ENCODE measurements at places on chromosomes 2 and 18.
A peak's percentile ranks its signal among the peaks of the same experiment; 100 is the strongest.

DNA sequence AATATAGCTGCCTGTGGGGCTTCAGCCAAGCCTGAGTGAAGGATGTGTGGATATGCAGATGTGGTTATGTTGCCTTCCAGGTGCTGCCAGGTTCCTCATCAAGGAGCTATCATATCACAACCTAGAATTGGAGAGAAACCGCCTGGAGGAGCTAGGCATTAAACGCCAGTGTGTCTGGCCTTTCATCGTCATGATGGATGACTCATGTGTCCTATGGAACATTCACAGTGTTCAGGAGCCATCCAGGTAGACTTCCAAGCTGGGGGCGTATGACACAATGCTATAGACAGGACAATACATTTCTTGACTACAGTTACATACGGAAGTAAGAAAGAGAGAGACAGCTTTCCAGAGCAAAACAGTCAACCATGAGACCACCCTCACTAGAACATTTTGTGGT lies 86.8 kb downstream of the ESCO1 start:
- H3K27me3 ChIP-seq = no peaks in the 10 kb centered on the region
- DNase-seq = no peak
- no peaks in the 10 kb centered on the region for H3K36me3 ChIP-seq
- H3K4me1 ChIP-seq = no peaks in the 10 kb centered on the region

- H3K27me3 ChIP-seq = no peaks in the 10 kb centered on the region
- no peak for DNase-seq
- no peak overlapping the region for H3K4me3 ChIP-seq
- H3K27ac ChIP-seq = no peak overlapping the region
Measured at GRCh38 chr2:6999211-6999877, 82.1 kb downstream of the RNF144A start.

DNA sequence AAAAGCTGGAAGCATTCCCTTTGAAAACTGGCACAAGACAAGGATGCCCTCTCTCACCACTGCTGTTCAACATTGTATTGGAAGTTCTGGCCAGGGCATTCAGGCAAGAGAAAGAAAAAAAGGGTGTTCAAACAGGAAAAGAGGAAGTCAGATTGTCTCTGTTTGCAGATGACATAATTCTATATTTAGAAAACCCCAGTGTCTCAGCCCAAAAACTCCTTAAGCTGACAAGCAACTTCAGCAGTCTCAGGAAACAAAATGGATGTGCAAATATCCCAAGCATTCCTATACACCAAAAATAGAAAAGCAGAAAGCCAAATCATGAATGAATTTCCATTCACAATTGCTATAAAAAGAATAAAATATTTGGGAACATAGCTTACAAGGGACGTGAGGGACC lies 11.1 kb downstream of the SLC8A1 start:
- no peaks in the 10 kb centered on the region for H3K27me3 ChIP-seq
- no peak overlapping the region for H3K4me3 ChIP-seq
- H3K4me1 ChIP-seq = no peaks in the 10 kb centered on the region
- H3K36me3 ChIP-seq = no peaks in the 10 kb centered on the region
- H3K27ac ChIP-seq = no peak overlapping the region
- DNase-seq = no peak

- H3K36me3 ChIP-seq = no peaks in the 10 kb centered on the region
- DNase-seq = no peak
- H3K4me3 ChIP-seq = no peak overlapping the region
- no peak overlapping the region for H3K27ac ChIP-seq
- H3K27me3 ChIP-seq = no peaks in the 10 kb centered on the region
Measured at GRCh38 chr2:197075754-197076337, 149.3 kb upstream of the PGAP1 start.

DNA sequence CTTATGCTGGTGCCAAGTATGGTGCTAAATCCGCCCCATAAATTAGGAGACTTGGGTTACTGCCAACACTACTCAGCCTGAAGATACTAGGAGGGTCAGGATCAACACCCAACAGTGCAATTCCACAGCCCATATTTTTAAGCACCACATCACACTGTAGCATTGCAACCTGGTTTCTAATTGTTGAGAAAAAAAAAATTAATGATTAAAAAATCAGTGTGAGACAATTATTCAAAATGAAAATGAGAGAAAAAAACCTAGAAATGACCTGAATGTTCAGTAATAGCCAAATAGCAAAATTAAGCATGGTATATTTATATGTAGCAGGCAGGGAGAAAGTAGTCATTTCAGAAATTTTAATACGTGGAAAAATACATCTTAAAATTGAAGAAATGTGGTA lies 29.2 kb upstream of the HNRNPLL start:
- H3K27me3 ChIP-seq = no peaks in the 10 kb centered on the region
- H3K27ac ChIP-seq = no peak overlapping the region
- H3K36me3 ChIP-seq = no peaks in the 10 kb centered on the region
- H3K4me3 ChIP-seq = no peak overlapping the region

GRCh38 chr2:173669271-173669853 lies 295.8 kb downstream of the SP3 start:
- H3K27ac ChIP-seq = no peak overlapping the region
- no peak for DNase-seq
- no peaks in the 10 kb centered on the region for H3K4me1 ChIP-seq

DNA sequence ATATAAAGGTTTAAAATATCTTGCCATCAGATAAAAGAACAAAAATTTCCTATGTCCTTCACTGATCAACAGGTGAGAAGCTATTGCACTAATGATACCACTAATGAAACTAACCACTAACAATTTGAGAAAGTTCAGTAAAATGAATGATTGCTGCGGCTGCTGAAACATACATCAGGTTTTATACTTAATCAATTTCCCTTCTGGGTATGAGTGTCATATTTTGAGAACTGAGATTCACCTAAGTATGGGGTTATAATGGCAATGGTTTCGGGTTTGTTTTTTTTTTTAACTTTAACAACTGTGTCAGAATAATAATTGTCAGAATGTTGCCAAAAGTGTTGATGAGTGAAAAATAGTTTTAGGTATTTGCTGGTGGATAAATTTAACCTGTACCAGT lies 151.3 kb upstream of the SLC39A10 start:
- no peaks in the 10 kb centered on the region for H3K36me3 ChIP-seq
- no peaks in the 10 kb centered on the region for H3K27me3 ChIP-seq
- DNase-seq = no peak

DNA sequence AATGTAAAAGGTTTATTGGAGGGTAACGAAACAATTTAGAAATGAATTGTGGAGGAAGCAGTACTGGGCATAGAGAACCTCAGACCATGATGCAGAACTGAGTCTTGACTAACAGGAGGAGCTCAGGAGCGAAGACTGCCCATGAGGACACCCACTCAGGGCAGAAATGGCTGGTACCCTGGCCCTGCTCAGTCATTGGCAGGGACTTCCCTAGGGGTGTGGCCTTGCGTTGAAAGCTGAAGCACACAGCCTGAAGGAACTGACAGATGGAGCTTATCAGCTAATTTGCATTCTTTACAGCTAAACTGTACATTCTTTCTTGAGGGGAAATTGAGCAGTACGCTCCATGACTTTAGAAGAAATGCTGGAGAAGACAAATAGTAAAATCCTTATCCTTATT lies 57.1 kb downstream of the PDK1 start:
- H3K4me1 ChIP-seq = no peaks in the 10 kb centered on the region
- no peak for DNase-seq
- no peak overlapping the region for H3K4me3 ChIP-seq
- no peaks in the 10 kb centered on the region for H3K36me3 ChIP-seq
- no peaks in the 10 kb centered on the region for H3K27me3 ChIP-seq

DNA sequence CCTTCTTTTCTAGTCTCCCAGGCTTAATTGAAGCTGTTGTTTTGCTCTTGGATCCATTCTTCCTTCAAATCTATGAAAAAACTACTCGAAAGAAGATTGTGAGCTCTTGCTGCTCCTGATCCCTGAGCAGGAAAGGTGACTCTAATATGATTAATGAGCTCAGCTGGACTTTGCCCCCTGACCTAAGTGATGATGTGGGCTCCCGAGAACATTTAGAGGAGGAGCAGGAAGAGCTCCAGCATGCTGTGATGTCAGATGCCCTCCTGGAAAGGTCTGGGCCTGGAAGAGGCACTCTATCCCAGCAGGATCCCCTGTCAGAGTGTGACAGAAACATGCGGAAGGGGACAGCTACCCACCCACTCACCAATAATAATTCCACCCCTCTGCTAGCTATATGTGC lies 117.9 kb upstream of the PELI1 start:
- peaks cover 15% of the 10 kb centered on the region for H3K4me1 ChIP-seq
- no peak overlapping the region for H3K4me3 ChIP-seq
- H3K36me3 ChIP-seq = no peaks in the 10 kb centered on the region

DNA sequence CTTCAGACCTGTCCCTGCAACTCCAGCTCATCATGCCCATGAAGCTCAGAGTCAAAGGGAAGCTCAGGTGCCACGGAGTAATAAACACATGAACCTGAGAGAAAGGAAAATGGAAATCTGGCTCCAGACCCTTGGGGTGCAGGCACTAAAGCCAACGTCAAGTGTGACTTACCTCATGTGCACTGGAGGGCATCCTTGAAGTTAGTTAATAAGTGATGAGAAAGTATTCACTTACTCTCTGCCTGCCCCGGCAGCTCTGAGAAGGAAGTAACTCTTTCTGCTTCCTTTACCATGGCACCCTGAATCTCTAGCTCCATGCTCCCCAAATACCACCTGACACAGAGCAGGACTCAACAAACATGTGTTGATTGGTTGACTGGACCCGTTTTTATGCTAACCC lies 21.4 kb upstream of the AGAP1 start:
- no peak overlapping the region for H3K4me3 ChIP-seq
- no peaks in the 10 kb centered on the region for H3K36me3 ChIP-seq
- no peaks in the 10 kb centered on the region for H3K27me3 ChIP-seq
- DNase-seq = no peak

GRCh38 chr2:40827392-40827791 lies 375.5 kb upstream of the SLC8A1 start:
- H3K4me3 ChIP-seq = no peak overlapping the region
- H3K4me1 ChIP-seq = no peaks in the 10 kb centered on the region
- H3K27ac ChIP-seq = no peak overlapping the region
- no peaks in the 10 kb centered on the region for H3K27me3 ChIP-seq

GRCh38 chr2:181197140-181197760 lies 216.8 kb downstream of the UBE2E3 start:
- H3K27ac ChIP-seq = no peak overlapping the region
- no peaks in the 10 kb centered on the region for H3K27me3 ChIP-seq
- no peaks in the 10 kb centered on the region for H3K4me1 ChIP-seq
- H3K36me3 ChIP-seq = no peaks in the 10 kb centered on the region
- no peak for DNase-seq
- no peak overlapping the region for H3K4me3 ChIP-seq

- H3K36me3 ChIP-seq = no peaks in the 10 kb centered on the region
- no peak overlapping the region for H3K27ac ChIP-seq
- H3K27me3 ChIP-seq = peaks cover 97% of the 10 kb centered on the region
- peaks cover 10% of the 10 kb centered on the region for H3K4me1 ChIP-seq
- DNase-seq = no peak
- peak overlapping the region; percentile 35 for H3K4me3 ChIP-seq
Measured at GRCh38 chr2:218981881-218982585, 3.0 kb downstream of the FEV start.

- H3K36me3 ChIP-seq = no peaks in the 10 kb centered on the region
- no peaks in the 10 kb centered on the region for H3K4me1 ChIP-seq
- H3K27ac ChIP-seq = no peak overlapping the region
- H3K4me3 ChIP-seq = no peak overlapping the region
- no peaks in the 10 kb centered on the region for H3K27me3 ChIP-seq
Measured at GRCh38 chr2:66840321-66841002, 405.5 kb downstream of the MEIS1 start.

- no peak overlapping the region for H3K4me3 ChIP-seq
- no peaks in the 10 kb centered on the region for H3K36me3 ChIP-seq
- no peak overlapping the region for H3K27ac ChIP-seq
Measured at GRCh38 chr18:77209587-77209986, 40.1 kb upstream of the GALR1 start.

GRCh38 chr2:33068261-33068660 lies 121.5 kb downstream of the LTBP1 start:
- H3K27ac ChIP-seq = no peak overlapping the region
- peaks cover 6% of the 10 kb centered on the region for H3K4me1 ChIP-seq
- DNase-seq = no peak
- no peaks in the 10 kb centered on the region for H3K27me3 ChIP-seq

- no peaks in the 10 kb centered on the region for H3K36me3 ChIP-seq
- no peak overlapping the region for H3K27ac ChIP-seq
- DNase-seq = no peak
- no peak overlapping the region for H3K4me3 ChIP-seq
Measured at GRCh38 chr2:104977958-104978357, 59.9 kb upstream of the MRPS9 start.

GRCh38 chr18:4108016-4108415 lies 347.1 kb downstream of the DLGAP1 start:
- no peak overlapping the region for H3K4me3 ChIP-seq
- H3K27ac ChIP-seq = no peak overlapping the region
- no peaks in the 10 kb centered on the region for H3K36me3 ChIP-seq
- H3K4me1 ChIP-seq = no peaks in the 10 kb centered on the region
- no peak for DNase-seq
- H3K27me3 ChIP-seq = no peaks in the 10 kb centered on the region

DNA sequence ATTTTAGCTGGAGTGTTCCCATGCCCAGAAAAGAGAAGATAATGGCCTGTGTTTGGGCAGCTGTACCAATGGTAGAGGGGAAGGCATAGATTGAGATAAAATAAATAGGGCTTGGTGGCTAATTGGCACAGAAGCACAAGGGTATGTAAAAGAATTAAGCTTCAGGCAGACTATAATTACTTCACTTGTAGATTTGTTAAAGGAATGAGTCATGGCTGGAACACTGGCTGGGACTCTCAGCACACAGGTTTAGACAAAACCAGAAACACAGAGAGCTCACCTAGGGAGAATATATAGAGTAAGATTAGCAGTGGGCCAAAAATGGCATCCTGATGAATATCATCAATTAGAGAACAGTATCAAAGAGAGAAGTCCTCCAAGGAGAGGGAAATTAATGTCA lies 198.3 kb upstream of the FIGN start:
- H3K4me1 ChIP-seq = no peaks in the 10 kb centered on the region
- no peaks in the 10 kb centered on the region for H3K36me3 ChIP-seq
- H3K27me3 ChIP-seq = no peaks in the 10 kb centered on the region
- H3K4me3 ChIP-seq = no peak overlapping the region
- H3K27ac ChIP-seq = no peak overlapping the region

GRCh38 chr2:238720232-238720672 lies 127.6 kb upstream of the TWIST2 start:
- peaks cover 9% of the 10 kb centered on the region for H3K27me3 ChIP-seq
- H3K36me3 ChIP-seq = no peaks in the 10 kb centered on the region
- no peak for DNase-seq
- no peaks in the 10 kb centered on the region for H3K4me1 ChIP-seq

DNA sequence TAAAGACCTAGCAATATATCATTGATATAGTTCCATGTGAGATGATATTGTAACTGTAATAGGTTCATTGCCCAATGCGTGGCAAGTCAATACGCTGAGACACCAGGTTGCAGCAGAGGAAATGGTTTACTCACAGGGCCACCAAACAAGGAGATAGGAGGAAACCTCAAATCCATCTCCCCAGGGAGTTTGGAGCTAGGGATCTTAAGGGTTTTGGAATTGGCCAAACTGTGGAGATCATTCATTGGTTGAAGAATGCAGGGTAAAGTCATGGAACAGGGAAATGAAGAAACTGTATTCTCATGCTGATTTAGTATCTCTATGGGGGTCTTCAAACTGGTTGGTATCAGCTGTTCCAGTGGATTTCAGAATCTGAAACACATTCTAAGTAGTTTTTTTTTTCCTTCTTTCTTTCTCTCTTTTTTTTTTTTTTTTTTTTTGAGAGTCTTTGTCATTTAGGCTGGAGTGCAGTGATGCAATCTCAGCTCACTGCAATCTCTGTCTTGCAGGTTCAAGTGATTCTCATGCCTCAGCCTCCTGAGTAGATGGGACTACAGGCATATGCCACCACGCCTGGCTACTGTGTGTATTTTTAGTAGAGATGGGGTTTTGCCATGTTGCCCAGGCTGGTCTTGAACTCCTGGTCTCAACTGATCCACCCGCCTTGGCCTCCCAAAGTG lies 30.7 kb upstream of the PPM1B start:
- DNase-seq = no peak
- no peak overlapping the region for H3K4me3 ChIP-seq
- H3K36me3 ChIP-seq = no peaks in the 10 kb centered on the region
- no peaks in the 10 kb centered on the region for H3K4me1 ChIP-seq
